ENCODE measurements at places on chromosomes 16 and 17.

- no peak for DNase-seq
These were observed 8.2 kb downstream of the SLC6A2 start for GRCh38 chr16:55663765-55664677.

DNA sequence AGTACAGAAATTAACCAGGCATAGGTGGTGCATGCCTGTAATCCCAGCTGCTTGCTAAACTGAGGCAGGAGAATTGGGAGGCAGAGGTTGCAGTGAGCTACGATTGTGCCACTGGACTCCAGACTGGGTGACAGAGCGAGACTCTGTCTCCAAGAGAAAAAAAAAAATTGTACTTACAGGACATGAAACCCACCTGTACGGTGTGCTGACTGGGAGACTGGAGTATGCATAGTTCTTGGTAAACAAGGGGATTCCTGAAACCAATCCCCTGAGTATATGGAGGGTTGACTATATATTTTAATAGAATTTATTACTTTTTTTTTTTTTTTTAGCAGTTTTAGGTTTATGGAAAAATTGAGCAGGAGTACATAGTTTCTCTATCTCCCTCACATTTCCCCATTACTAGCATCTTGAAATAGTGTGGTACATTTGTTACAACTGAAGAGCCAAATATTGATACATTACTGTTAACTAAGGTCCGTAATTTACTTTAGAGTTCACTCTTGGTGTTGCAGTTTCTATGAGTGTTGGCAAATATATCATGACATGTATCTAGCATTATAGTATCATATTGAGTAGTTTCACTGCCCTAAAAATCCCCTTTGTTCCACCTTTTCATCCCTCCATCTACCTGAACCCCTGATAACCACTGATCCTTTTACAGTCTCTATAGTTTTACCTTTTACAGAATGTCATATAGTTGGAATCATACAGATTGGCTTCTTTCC, 19.3 kb downstream of the TENT4B start:
- DNase-seq: no peak

DNA sequence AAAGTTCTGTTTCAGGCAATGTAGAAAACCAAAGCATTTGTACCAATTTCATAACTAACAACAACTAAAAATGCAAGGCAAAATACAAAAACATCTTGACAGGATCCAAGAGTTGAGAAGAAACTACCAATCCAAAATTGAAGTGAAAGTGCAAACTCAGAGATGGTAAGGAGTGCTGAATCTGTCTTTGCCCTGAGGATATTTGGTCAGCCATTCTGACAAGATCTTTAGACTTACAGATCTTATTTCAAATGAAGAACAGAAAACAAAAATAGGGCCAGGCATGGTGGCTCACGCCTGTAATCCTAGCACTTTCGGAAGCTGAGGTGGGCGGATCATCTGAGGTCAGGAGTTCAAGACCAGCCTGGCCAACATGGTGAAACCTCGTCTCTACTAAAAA, 412.8 kb downstream of the ZFHX3 start:
- DNase-seq: no peak

GRCh38 chr17:10871914-10872313, 34.0 kb upstream of the PIRT start:
- DNase-seq: no peak

DNA sequence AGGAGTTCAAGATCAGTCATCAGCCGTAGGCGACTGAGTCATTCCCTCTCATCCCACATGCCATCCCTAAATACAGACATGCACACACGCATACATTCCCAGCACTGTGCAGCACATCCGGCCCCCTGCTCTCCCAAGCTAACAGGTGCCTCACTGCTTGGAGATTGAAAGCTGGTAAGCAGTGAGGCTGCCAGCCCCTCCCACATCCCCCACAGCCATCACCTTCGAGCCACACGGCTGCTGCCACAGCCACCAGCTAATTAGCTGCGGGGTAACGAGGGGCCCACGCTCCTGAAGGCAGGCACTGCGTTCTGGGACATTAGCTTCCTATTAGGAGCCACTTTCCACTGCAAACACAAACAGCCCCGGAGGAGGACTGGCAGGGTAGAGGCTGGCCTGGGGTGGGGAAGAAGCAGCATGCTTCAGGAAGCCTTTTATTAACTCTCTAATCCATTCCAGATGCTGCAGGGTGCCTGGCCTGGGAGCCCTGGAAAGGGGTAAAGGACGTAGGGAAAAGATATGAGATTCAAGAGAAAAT, 179.6 kb downstream of the CCT6B start:
- no peak for DNase-seq
